ENCODE measurements at places on chromosomes 5 and 9.

GRCh38 chr9:136570916-136571315, 25.1 kb upstream of the NOTCH1 start:
- DNase-seq, result peak; percentile 65

GRCh38 chr9:15426019-15426418, 3.3 kb downstream of the SNAPC3 start:
- DNase-seq, result no peak

DNA sequence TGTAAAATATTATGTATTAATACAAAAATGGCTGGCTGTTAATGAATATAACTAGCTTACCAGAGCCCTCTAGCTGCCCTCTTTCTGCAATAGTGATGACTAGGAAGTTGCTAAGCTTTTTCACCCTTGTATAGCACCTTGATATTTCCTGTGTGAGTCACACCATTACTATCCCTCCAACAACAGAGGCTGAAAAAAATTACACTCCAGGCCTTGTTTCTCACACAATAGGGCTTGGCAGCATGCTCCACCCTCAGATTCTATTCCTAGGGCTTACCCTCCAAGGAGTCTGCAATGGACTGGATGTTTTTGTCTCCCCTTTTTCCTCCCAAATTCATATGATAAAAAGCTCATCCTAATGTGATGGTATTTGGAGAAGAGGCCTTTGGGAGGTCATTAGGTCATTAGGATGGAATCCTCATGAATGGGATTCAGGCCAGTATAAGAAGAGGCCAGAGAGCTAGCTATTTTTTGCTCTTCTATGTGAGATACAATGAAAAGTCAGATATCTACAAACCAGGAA, 184.6 kb upstream of the MAP1B start:
- DNase-seq, result no peak

DNA sequence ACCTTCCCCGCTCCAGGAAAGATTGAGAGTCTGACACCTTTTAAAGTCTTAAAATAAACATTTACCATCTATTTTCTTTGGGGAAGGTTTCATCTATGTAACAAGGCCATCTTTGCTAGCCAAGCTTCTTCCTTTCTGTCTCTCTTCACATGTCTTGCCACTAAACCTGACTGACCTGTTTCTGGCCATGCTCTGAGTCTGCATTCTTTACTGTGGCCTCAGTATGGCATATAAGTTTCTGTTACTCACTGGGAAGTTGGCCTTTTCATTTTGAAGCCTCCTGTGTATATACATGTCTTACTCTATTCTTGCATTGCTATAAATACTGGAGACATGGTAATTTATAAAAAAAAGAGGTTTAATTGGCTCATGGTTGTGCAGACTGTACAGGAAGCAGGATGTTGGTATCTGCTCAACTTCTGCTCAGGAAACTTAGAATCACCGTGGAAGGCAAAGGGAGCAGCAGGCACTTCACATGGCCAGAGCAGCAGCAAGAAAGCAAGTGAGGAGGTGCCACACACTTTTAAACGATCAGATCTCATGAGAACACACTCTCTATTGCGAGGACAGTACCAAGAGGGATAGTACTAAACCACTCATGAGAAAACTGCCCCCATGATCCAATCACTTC, 48.1 kb downstream of the KCNV2 start:
- no peak for DNase-seq

DNA sequence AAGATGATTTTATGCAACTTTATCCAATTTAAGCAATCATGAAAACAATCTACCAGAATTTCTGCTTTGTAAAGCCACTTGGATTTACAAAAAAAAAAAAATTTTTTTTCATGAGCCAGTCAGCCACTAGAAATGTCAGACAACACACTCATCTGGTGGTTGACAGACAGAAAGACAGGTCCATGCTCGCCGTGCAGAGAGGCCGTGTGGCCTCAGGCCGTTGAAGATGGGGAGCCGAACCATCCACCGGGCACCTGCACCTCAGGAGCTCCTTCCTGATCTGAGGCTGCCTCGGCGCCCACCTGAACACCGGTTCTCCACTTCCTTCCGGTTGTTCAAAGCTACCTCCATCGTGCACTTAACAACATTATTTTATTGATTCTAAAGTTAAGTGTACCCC, 138.0 kb upstream of the IRX4 start:
- no peak for DNase-seq

DNA sequence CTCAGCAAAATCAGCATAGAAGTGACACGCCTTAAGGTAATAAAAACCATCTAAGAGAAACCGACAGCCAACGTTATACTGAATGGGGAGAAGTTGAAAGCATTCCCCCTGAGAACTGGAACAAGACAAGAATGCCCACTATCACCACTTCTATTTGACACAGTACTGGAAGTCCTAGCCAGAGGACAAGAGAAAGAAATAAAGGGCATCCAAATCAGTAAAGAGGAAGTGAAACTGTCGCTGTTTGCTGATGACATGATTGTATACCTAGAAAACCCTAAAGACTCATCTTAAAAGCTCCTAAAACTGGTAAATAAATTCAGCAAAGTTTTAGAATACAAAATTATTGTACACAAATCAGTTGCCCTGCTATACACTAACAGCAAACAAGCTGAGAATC, 393.3 kb downstream of the KIF4B start:
- no peak for DNase-seq

GRCh38 chr5:16834029-16834428, 102.1 kb downstream of the MYO10 start:
- no peak for DNase-seq

DNA sequence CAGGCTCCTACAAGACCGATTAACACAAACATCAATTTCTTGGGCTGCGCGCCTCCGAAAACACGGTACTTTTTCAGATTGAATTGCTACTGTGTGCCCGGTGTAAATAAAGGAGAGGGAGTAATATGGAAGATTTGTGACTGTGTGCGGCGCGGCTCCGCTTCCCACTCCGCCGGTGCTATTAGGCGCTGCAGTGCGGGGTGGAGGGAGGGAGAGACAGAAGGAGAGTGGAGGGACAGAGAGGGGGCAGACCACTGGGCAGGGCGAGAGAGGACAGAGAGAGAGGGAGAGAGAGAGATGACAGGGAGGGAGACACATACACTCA, 24.7 kb upstream of the RNU6ATAC start:
- peak; percentile 47 for DNase-seq

DNA sequence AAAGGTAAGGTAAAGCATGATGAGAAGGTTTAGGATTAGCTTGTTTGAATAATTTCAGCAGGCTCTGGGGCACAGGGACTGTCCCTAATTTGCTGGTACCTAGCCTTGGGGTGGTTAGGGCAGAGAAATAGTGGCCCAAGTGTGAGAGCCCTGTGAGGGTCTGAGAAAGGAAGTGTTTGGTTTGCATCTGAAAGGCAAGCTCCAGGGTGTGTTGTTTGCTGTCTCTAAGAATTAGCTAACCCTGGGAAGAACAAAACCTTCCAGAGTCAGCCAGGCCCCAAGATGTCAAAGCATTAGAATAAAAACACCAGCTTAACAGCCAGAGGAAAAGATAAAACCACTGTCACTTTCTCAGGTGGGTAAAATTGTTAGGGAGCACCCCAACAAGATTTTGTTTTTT, 31.0 kb downstream of the TMEM252 start:
- no peak for DNase-seq

- DNase-seq, result peak; percentile 91
Observed at GRCh38 chr9:37994639-37995347, 74.2 kb downstream of the SHB start.

GRCh38 chr5:61505281-61505680, 173.2 kb downstream of the ZSWIM6 start:
- DNase-seq, result no peak

DNA sequence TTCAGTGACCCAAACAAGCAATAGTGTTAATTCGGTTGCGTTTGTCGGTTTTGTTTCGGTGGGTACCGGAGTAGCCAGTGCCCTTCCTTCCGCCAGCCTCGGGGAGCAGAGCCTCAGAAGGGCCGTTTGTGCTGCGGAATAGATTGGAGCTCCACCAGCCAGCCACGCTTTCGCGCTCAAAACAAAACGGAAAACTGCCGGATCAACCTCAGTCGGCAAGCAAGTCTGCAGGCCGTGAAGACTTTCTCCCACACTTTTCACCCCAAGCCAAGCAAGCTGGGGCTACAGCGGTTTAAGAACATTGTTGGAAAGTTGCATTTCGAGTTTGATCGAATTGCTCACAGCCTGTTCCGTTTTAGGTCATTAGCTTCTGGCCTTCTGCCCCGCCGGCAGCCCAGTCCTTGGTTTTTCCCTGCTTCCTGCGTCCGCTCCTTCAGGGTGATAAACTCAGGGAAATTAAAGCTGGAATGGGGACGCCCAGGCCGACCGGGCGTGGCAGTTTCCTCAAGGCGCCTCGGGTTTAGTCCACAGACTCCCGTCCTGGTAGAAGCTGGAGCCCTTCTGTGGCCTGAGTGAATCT, 803 bp upstream of the CCNO start:
- peak; percentile 61 for DNase-seq
